ENCODE measurements at places on chromosomes 7 and 10.

DNA sequence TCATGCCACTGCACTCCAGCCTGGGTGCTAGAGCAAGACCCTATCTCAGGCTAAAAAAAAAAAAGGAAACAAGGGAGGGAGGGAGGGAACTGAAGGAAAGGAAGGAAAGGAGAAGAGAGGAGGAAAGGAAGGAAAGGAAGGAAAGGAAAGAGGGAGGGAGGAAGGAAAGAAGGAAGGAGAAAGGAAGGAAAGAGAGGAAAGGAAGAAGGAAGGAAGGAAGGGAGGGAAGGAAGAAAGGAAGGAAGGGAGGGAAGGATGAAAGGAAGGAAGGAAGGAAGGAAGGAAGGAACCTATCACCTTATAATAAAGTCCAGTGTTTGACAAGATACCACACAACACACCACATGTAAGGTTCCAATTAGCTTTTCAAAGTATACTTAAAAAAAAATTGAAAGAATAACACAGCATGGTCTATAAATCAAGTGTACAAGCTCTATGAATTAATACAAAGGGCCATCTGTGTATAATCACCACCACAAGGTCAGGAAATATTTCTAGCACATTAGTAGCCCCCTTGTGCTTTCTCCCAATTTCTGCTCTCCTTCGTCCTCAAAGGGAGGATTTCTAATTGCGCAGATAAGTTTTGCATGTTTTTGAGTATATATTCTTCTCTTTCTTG, 26.4 kb downstream of the RNF216 start:
- DNase-seq = no peak

DNA sequence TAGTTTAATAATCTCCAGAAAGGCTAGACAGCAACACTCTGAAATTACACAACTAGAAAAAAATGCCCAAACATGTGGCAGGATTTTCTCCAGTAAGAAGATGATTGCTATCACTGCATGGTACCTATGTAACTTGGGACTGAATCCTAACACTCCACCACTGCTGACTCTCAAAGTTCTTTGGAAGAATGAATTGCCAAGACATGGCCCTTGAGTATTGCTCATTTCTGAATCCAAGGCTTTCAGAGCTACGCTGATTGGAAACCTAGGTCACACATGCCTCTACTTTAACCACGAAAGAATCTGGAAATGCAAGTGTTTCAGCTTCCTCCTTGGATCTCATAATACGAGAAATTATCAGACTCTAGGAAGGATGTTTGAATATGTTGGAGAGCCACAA, 167.5 kb upstream of the CELF2 start:
- no peak for DNase-seq

- peak; percentile 35 for DNase-seq
Measured at GRCh38 chr10:48309711-48310226, 3.3 kb downstream of the MAPK8 start.

DNA sequence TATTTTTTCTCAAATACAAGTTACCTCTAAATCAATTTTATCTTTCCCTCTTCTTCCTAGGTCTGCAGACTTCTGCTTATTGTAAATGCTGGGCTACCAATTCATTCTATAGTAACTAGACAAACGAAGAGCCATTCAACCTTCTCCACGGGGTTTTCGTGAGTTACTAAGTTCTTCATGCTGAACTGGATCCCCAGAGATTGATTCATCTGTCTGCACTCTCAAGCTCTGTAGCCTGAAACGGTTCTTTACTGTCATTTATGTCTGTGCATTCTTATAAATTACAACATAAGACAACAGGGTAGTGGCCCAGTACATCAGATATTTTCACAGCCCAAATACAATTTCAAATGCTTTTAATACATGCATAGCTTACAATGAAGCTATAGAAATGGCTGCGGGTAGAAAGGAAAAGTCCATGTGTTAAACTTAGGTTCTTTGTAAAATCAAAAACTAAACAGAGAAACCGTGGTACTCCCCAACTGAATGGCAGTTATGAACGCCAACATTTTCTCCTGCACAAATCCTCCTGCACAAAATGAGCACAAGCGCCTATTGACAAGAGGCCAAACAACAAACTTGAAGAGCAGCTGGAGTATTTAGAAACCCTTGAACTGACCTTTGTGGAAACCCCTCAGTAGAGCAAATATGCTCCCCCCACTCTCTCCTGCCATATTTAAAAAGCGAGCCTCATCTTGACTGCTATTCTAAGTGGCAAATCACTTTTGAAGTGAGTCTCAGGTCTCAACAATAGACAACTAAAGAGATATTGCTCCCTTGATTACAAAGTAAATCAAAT, 20.7 kb downstream of the LAMB1 start:
- no peak for DNase-seq

- no peak for DNase-seq
Measured at GRCh38 chr10:111747751-111748150, 435.8 kb downstream of the GPAM start.

GRCh38 chr7:92293896-92294590, 48.3 kb downstream of the ANKIB1 start:
- DNase-seq = no peak

DNA sequence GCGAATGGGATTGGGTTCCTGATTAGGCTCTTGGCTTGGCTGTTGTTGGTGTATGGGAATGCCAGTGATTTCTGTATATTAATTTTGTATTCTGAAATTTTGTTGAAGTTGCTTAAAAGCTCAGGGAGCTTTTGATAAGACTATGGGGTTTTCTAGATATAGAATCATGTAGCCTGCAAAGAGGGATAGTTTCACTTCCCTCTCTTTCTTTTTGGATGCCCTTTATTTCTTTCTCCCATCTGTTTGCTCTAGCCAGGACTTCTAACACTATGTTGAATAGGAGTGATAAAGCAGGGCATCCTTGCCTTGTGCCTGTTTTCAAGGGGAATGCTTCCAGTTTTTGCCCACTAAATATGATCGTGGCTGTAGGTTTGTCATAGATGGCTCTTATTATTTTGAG, 40.4 kb upstream of the MPP7 start:
- DNase-seq = no peak

DNA sequence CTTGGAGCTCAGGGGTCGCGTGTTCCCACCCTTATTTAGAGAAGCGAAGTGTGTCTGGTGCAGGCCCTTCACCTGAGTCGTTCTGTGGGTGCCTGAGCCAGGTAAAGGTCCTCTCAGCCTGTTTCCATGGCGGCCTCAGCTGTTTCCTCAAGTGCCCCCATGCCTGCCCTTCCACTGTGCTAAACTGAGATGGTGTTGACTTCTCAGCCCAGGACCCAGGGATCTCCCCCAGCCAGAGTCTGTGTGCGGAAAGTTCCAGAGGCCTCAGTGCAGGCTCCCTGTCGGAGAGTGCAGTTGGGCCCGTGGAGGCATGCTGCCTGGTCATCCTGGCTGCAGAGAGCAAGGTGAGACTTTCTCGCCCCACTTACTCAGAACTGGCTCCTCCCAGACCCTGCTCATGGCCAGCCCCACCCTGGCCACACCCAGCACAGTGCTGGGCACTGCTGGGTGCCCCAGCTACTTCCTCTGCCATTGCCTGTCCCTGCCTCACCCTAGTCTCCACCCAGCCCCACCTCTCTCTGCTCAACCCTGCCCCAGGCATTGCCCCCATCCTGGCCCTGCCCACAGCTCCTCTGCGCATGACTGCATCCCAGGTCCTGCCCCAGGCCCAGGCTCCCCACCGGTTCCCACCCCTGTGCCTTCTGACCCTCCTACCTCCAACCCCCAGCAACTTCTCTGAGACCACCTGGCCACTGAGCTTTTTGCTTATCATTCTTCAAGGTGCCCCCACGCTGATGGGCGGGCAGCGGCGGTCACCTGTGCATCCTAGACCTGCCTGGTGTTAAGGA, 20.3 kb downstream of the NACAD start:
- peak; percentile 47 for DNase-seq

DNA sequence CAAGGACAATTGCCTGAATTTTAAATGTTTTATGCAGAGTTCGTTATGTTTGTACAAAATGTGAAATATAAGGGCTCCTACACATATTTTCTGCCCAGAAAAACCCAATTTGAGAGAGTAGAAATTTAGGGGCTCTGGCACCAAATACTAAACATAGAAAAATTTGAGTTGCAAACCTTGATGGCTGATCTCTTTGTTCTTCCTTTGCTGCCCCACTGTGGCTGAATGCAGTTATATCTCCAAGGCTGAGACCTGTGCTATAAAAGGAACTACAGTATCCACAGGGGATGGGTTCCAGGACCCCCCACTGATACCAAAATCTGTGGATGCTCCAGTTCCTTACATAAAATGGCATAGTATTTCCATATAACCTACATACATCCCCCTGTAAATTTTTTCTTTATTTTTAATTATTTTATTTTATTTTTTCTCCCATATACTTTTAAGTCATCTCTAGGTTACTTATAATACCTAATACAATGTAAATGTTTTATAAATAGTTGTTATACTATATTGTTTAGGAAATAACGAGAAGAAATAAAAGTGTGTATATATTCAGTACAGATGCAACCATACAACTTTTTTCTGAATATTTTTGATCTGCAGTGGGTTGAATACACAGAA, 22.5 kb downstream of the CFAP43 start:
- DNase-seq = peak; percentile 81

DNA sequence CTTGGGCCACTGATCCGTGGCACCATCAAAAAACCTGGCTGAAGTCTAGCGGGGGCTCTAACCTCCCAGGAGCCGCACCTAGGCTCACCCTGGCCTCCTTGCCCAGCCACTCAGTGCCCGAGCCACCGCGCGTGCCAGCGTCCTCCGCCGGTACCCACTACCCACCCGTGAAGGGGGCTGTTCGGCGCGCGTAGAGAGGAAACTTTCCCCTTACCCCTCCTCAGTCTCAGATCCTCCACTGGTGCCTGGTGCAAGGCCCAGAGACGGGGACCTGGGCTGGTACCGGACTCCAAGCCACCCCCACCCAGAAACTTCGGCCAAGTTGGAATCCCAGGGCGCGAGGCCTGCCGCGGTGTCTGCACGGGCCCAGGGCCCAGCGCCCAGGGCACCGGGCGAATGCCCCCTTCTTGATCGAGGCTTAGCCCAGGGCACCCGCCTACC, 3.5 kb upstream of the EBF3 start:
- DNase-seq = no peak

Data from hematopoietic multipotent progenitor cell treated with erythropoietin and hydrocortisone succinate and interleukin-3 and kit ligand, for 6 days (in vitro differentiated cells).